ENCODE measurements at places on chromosomes 7 and 10.

DNA sequence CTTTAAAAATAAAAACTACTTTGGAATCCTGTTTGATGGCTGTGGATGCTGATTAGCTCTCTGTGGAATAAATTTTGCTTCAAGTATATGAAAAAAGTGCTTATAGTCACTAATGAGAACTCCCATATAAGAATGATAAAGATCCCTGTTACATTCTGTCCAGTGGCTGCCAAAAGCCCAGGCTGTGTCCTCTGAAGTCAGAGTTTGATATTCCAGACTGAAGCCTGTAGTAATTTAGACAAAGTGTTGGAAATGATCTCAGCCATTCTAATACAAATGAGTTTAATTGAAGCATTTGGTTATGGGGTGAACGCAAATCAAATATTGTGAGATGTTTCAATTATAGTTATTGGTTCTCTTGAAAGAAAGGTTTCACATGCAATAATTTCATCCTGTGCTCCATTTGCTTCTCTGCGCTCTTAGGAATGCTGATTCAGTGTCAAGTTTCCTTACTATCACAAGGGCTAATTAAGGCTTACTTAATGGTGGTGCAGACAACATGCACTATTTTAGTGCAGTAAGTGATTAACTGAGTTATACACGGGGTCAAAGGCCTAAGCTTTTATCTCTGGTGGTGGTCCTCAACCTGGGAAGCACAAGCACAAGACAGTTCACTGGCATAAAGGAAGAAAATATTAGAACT lies 867.6 kb downstream of the SORCS1 start:
- no peak for DNase-seq

DNA sequence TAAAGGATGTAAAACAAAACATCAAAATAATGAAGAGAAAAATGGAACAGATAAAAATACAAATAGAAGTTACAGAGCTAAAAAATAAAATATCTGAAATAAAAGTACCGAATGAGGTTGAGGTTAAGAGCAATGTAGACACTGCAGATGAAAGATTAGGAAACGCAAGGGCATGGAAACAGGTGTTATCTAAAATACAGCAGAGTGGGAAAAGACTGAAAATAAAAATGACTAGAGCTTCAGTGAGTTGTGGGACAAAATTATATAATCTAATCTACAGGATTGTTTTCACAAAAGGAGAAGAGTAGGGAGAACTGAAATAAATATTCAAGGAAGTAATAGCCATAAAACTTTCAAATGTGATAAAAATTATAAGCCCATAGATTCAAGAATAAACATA lies 123.8 kb downstream of the PTEN start:
- DNase-seq: no peak

DNA sequence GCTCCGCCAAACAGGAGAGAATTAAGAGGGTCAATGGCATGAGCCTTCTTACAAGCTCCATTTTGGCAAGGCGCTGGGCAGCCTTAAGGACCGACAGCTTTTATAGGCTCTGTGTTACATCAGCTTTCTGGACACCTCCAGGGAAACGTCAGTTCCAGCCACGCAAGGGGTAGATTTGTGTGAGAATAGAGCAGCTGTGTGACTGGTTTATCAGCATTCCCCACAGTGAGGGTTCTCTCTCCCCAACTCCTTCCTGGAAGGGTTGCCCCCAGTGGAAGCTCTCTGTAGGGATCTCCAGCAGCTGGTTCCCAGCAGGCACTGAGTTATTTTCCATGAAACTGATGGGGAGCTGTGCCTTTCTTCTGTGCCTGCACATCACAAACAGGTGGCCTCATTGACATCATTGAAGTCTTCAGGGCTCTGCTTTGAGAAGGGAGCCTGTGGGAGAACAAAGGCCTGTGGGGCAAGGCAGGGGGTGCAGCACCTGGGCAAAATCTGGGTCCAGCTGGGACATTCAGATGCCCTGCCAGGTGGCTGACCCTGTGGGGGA lies at the start of gene CUZD1:
Gene CUZD1, minus strand, starts transcription at position 75 of the 550 bp plus-strand sequence. Its CDS starts 14 bp downstream, at position 61.
- DNase-seq: no peak

- DNase-seq: peak; percentile 61
These were observed 70.4 kb upstream of the APBB1IP start for GRCh38 chr10:26367771-26368170.

DNA sequence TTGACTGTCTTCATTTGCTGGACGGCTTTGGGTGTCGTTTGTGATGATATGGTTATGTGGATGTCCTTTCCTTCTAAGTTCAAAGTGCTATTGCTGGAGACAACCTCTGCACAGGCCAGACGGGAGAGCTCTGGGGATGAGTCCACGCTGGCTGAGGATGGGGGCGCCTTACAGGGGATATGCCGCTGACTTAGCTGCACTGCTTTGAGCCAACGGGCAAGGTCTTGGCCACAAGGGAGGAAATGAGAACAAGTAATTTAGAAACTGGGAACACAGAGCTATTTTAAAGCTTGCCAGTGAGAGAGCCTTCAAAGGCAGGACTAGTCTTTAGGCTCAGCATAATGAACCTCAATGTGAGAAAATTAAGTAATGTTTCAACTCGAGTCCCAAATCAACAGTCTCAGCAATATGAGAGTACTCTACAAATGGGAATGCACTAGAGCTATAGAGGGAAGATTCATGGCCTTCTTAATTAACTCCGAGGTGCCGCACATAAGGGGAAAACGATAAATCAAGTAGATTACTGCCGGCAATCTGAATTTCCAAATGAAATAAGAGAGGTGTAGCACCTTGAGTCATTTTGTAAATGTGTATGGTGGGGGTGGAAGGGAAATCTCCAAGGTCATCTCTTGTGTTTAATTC lies 209.3 kb downstream of the JAZF1 start:
- DNase-seq: no peak

- no peak for DNase-seq
These were observed 147.1 kb downstream of the MPP7 start for GRCh38 chr10:28155726-28156125.

- no peak for DNase-seq
These were observed 55.9 kb upstream of the EMX2 start for GRCh38 chr10:117486606-117487005.

DNA sequence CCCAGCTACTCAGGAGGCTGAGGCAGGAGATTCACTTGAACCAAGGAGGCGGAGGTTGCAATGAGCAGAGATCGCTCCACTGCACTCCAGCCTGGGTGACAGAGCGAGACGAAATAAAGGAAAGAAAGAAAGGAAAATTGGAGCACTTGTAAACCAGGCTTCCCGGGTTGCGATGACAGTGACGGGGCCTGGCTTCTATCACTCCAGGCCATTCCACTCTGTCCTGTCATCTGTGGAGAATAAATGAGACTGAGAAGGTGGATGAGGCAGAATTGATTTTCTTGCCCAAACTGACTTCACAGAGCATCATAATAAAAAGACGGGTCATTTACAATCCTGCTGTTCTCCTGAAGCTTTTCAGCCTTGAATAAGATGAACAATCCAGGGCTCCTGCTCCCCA lies 12.1 kb upstream of the KPNA7 start:
- DNase-seq: no peak

GRCh38 chr10:132463333-132464255 lies 66.6 kb downstream of the PWWP2B start:
- no peak for DNase-seq

DNA sequence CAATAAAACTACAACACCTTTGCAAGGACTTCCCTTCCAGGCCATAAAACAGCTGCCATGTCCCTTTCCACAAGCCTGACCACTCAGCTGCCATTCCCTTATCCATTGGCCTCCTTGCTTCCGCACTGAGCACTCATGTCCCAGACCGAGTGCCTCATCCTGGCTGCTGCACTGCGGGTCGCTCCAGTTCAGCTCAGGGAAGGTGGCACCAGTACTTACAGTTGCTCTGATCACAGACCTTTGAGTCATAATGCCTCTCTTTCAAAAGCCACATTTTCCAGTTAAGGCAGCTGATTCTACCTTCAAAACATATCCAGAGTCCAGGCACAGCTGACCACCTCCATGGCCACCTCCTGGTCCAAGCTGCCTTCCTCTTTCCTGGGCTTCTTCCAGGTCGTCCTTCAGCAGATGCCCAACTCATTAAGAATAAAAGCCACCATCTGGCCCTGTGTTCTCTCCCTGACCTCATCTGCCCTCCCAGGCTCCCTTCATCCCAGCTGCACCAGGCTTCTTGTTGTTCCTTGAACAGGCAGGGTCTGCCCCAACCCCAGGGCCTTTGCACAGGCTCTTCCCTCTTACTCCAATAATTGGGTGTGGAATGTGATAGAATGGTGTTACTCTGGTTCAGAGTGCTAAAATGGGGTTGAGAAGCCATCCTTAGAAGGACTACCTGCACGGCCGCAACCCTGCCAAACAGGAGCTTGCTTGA lies 64.5 kb downstream of the RAMP3 start:
- DNase-seq: no peak

DNA sequence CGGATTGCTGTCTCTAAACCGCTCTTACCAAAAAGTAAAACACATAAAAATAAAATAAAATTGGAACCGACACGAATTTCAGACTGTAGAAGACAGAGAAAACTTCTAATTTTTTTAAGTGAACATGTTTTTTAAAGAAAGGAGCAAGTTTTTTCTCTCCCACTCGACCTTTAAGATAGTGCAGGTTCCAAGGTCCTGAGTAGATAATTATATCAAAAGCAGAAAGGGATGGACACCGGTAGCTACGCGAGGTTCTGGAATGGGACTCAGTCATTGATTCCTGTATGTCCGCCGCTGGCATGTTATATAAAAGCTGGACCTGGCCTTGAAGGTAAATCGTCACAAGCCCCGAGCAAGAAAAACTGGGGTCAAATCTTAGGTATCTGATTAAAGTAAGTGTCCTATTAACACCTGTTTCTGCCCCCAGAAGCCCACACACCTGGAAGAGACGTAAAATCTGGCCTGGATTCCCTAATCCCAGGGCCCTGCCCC lies 462 bp upstream of the CISD1 start:
- no peak for DNase-seq

DNA sequence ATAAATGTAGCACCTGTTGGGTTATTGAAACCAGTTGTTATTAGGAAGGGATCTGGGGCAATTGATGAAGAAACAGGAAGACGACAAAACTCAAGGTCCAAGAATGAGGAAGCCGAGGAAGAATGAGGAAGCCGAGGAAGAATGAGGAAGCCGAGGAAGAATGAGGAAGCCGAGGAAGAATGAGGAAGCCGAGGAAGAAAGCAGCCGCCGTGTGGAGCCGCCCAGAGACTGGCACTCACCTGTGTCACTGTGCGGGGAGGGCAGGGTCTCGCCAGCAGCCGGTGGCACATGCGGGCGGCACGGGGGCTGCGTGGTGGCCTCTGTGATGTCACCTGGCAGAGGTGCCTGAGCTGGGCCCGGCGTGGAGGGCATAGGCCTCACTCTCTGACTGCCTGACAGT lies 71.1 kb upstream of the CFAP46 start:
- peak; percentile 82 for DNase-seq

DNA sequence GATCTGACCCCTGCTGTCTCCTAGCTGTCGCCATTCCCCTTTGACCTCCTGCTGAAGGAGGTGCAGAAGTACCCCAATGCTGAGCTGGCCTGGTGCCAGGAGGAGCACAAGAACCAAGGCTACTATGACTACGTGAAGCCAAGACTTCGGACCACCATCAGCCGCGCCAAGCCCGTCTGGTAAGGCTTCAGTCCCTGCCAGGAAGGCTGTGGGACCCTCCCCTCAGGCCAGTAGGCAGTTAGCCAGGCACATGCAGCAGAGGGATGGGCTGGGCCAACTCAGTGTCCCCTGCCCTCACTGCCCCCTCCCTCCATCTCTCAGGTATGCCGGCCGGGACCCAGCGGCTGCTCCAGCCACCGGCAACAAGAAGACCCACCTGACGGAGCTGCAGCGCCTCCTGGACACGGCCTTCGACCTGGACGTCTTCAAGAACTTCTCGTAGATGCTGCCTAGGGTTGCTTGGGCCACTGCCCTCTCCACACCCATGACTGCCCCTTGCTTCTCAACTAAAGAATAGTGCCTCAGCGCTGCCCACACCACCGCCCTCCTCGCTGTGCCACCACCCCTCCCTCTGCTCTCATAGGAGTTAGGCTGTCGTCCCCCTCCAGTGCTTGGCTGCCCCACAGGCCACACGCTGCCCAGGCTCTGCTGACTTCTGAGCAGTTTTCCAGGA lies 41.0 kb upstream of the ZMIZ2 start:
- DNase-seq: no peak

GRCh38 chr10:128463991-128464760 lies 338.0 kb upstream of the MKI67 start:
- peak; percentile 54 for DNase-seq

GRCh38 chr10:116265686-116266085 lies 7.3 kb downstream of the GFRA1 start:
- no peak for DNase-seq

- no peak for DNase-seq
These were observed 8.0 kb downstream of the SAR1A start for GRCh38 chr10:70162151-70162891.

DNA sequence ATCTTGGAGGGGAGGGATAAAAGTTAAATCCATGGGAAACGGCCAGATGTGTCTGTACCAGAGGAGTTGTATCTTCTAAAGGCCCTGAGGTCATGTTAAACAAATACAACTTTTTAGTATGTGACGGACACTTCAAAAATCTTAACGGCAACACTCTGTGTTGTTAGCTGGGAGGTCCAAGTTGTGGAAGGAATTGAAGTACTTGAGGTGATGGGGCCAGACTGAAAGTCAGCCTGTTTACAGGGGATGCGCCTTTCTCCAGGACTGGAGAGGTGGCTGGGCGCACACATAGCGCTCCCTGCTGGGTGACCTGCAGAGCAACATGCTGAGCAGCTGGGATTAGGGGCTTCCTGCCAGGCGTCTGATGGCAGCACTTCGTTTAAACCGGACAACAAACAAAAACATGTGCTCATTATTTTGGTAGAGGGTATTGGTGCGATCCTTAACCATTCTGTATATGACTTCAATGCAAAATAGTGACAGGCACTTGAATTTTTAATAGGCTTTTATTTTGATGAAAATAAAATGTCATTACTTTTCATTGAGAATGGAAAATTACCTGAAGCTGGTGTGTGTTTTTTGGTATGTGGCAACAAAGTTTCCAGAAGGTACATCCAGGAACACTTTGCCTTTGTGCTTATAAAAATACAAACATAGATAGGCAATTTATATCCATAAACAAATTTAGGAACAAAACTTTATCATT lies 198.2 kb downstream of the MLLT10 start:
- DNase-seq: peak; percentile 47

GRCh38 chr7:91527460-91527859 lies 263.2 kb downstream of the FZD1 start:
- no peak for DNase-seq

GRCh38 chr7:129969881-129970446 lies 17.2 kb upstream of the UBE2H start:
- DNase-seq: no peak

DNA sequence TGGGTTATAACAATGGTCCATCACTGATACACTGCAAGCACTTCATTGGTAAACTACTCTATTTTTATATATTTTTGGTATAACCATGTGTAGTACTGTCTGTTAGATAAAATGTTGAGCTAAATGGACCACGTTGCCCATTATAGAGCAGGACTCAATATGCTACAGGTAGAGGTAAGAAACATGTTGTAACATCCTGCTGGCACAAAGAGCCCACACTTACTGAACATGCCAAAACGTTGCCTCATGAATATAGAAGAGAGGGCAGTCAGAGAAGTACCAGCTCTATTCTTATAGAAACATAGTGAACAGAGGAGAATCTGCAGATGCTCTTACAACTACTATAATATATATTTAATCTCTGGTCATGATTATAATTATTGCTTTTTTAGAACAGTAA lies 18.4 kb upstream of the MET start:
- no peak for DNase-seq

Data from suppressor macrophage (primary cell).